Astrocyte of the spinal cord (primary cell): ENCODE measurements at places on chromosomes 7 and 10.

DNA sequence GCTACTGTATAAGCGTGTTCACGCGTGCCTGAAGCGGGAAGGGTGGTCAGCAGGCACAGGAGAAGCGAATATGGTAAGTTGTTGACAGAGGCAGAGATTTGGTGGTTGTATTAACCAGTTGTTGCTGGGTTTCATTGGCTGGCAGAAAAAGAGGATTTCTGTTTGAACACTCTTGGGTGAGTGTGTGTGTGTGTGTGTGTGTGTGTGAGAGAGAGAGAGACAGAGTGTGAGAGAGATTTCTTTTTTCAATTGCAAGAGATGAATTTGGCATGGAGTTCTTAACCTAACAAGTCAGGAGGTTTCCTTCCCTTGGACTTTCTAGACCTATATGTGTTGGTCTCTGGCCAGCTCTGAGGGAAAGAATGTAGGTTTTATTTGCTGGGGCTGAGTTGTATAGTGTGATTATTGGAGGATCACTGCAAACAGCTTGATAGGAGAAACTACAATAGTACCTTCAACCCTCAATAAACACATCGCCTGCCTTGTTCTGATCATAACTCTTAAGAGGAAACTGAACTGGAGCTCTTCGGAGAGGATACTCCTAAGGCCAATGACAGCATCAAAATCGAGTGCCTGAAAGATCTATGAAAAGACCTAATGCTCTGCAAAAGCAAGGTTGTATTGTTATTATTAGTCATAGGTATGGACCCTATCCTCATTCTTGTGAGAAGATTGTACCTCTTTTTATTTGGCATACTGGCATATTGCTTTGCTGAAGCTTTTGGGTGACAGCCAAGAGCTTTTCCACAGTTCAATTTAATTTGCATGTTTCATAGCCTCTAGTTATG is 1.2 kb downstream of the MCU start:
- peak; percentile 46 for DNase-seq

DNA sequence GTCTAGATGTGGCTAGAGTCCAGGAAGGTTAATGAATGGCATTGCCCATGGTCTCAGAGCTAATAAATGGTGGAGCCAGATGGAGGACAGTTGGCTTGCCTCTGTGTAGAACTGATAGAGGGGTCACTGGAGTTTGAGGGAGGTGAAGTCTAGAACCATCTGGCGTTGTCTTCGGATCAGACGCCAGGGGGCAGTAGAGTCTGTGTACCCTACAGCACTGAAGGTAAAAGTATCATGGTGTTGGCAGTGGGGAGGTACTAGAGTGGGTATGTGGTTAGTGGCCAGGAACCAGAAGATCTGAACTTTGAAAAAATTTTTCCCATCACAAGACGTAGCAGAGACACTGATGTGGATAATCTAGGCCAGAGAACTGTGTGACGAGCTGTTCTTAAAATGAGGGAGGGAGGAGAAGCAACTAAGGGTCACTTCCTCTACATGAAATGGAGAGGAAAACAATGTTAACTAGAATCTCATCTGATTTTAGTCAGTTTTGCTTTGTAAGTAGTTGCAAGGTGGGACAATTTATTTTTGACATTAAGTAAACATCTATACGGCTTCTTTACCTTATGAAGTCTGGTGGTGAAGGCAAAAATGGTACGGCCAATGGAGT is 227.9 kb upstream of the PRSS58 start:
- no peak for DNase-seq

- DNase-seq: no peak
Measured at GRCh38 chr10:132192076-132192975, 5.6 kb downstream of the DPYSL4 start.

DNA sequence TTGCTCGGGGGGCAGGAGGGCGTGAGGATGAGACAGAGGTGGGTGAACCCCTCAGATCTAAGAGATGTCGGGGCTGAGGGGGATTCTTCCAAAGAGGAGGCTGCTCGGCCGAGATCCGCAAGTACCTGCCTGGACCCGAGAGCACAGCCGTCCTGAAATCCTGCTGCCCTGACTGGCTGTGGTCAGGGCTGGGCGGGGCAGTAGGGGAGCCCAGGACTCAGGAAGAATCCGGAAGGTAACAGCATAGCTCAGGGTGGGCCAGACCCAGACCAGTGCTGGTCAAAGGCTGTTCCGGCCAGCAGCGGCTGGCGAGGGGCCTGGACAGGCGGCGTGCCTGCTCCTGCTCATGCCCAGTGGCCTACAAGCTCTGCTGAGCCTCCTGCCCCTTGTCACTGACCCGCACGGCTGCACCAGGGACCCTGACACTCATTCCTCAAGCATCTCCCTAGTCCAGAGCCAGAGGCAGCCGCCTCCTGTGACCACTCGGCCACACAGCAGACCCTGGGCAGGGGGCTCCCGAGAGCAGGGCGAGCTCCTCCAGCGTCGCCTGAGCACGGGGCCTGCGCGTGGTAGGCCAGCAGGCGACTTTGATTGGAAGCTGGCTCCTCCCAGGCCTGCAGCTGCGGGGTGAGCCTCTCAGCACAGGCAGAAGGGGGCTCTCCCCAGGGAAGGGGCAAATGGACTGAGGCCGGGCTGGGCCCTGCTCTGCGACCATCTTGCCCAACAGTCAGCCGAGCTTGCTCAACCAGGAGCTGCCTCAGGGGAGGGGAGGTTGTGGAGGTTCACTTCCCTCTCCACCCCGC is 3.1 kb upstream of the ADAP1 start:
- no peak for DNase-seq

DNA sequence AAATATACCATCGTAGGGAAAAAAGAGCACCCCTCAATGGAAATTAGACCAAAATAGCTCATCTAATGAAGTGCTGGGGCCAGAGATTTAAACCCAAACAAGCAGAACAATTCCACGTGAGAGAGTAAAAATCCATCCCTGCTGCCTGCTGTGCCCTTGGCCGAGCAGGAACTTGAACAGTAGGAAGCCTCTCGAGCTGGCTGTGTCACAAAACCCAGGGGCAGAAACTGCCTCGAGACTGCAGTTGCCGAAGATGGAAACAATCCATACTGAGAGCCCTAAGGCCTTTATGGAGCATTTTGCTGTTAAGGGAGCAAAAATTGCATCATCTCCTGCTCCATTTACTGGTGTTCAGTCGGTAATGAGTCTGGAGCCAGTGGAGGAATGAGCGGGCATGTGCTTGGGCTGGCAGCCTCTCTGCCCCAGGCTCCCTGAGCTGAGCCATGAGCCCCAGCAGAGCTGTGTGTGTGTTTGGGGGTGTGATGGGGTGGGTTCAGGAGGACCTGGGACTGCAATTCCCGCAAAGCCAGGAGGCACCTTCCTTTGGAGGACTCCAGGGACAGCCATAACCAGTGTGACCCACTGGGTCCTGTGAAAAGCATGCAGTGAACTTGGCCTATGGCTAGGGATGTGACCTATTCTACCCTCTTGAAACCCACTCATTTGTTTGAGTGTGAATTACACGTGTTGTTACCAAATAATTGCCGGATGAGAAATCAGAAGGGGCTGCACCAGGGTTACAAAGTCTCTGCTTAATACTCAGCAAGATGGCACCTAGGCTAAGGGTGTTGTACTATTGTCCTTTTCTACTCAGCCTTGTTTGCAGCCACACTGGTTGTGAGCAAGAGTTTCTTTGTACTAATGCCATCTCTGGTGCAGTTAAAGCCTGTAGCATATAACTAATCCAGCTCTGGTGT is 58.3 kb downstream of the CDHR3 start:
- DNase-seq: peak; percentile 84

GRCh38 chr10:91643700-91644099 is 10.8 kb upstream of the PPP1R3C start:
- no peak for DNase-seq

GRCh38 chr7:56174875-56175760 is 58.9 kb upstream of the NUPR2 start:
- DNase-seq: no peak

DNA sequence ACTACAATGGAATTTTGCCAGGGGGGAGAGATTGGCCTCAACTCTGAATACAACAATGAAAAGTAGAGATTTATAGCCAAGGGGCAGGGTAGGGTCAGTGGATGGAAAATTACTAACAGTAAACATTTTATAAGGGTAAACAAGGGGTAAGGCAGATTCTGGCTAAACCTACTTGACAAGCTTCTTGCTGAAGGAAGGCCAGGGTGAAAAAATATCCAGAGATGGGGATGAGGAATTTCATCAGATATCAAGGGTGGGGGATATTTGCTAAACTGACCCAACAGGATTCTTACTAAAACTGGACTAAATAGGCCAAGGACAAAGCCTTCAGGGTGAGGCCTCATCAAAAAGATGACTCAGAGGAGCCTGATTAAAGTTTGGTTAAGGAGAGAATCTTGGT is 156.3 kb downstream of the RTKN2 start:
- DNase-seq: no peak
